ENCODE measurements at places on chromosomes 6 and 20. TPM values are rescaled to one million over a fixed set of nuclear protein-coding genes. Genes with fewer than 3 reads are reported as not detected.

ZBP1 gene
- total RNA-seq, result not detected

ARFGEF3 gene
- total RNA-seq, result 8.9 TPM

NMBR gene
- total RNA-seq, result under 0.01 TPM

NUS1 gene
- total RNA-seq, result 39.0 TPM

CNR1 gene
- not detected for total RNA-seq

BMP6 gene
- 0.21 TPM for total RNA-seq

GTF3C6 gene
- total RNA-seq, result 32.0 TPM

TMEM217 gene
- total RNA-seq, result 0.68 TPM

BMP7 gene
- not detected for total RNA-seq

TFAP2B gene
- not detected for total RNA-seq

RAB44 gene
- under 0.01 TPM for total RNA-seq
